ENCODE measurements at places on chromosomes 6 and 20.

GRCh38 chr20:3275064-3275935 is 36.3 kb upstream of the SLC4A11 start:
- DNase-seq, result no peak

- no peak for DNase-seq
Measured at GRCh38 chr6:162728706-162729105, 932 bp downstream of the PACRG start.

DNA sequence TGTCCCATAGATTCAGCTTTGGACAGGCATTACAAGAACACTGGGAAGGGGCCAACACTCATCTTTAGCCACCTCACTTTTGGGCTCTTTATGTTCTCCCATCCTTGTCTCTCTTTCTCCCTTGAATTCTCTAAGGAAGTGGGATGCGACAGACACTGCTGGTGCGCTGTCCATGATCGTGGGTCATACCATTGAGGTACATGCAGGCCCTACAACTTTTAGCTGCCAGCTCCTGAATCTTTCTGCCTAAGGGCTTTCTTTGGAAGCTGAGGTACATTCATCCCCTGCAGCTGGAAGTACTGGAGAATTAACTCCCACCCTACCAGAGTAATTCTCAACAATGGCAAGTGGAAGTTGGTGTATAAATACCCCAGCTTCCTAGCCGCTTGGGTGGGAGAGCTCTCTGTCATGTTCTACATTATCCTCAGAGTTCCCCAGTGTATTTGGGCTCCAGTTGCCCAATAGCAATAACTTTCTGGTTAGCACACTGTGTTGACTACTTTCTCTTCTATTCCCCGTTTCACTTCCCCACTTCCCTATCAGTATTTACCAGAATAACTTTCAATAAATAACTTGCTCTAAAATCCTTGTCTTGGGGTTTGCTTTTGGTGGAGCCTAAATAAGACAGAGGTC is 309.4 kb upstream of the RNF24 start:
- no peak for DNase-seq

DNA sequence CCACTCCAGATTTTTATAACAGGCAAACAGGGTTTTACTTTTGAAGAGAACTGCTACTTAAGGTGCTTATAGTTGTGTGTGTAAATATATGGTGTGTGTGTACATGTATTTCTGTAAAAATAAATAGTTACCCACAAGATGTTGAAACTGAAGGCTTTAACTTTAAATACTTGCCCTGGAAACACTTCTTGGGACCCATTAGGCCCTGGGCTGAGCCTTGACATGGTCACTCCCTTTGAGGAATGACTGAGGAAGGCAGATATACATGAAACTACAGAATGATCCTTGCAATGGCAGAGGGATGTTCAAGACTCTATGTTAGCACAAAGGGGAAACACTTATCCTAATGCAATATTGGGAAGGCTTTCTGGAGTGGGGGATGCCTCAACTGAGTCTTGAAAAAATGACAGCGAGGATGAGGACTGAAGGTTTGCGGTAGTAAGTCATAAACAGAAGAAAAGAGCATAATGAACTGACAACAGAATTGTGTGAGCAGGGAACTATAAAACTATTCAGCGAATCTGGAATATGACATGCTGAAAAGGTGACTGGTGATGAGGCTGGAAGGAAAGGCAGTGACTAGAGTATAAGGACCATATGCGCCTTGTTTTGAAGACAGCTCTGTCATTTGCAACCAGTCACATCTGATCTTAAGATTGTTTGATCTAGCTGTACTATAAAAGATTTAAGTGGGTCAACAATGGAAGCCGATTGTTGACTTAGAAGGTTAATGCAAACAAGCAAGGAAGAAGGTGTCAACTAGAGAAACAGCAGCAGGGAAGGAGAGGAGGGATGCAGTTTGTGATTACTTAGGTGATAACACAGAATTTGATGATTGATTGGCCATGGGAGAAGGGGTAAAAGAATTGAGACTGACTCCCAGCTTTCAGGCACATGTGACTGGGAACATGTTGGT is 64.4 kb upstream of the COL21A1 start:
- DNase-seq, result no peak

DNA sequence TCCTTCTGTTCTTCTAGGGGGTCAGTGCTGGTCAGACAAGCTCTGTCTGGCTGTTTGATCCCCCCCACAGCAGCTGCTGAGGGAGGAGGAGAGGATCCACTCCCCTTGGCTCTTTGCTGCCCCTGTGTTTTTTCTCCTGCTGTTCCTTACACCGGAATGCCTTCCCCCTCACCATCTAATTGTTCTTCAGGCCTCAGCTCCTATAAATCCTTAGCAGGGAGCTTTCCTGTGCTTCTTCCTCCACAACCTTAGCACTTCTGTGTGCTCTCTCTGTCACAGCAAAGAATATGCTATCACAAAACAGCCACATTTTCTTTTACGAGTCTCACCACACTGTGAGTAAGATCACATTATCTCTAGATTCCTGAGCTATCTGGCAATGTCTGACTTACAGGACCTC is 196.6 kb downstream of the OTOR start:
- no peak for DNase-seq

DNA sequence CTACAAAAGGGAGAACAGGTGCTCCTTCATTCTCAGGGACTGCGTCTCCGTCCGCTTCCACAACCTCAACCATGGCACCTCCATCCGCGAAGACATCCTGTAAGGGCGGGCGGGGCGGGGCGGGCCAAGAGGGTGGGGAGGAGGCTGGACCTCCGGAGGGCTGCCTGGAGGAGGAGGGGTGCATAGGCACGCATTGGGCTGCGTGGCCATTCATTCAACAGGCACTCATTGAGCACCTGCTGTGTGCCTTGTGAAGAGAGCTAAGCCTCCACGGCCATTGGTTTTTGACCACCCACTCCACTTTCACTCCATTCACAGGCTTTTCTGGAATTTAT is 435 bp downstream of the ZSWIM3 start:
- no peak for DNase-seq

DNA sequence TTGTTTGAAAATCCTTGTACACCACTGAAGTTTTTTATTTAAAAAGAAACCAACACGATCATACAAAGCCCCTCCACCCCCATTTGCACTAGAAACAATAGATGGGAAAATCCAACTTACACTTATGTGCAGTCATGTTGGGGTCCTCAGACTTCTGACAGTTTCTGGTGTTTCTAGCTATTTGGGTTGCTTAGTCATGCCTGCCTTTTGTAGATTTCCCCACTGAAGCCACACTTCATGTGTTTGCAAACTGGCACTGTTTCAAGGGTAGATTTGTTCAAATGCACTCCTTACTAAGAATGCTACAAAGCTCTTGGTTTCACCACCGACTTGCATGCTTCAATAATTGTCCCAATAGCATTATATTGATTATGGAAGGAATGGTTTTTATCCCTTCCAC is 1.5 kb downstream of the SH3BGRL2 start:
- DNase-seq, result no peak

GRCh38 chr6:29667158-29667557 is 10.3 kb downstream of the MOG start:
- DNase-seq, result no peak

GRCh38 chr6:63565058-63565726 is 7.1 kb upstream of the LOC128125822 start:
- no peak for DNase-seq

DNA sequence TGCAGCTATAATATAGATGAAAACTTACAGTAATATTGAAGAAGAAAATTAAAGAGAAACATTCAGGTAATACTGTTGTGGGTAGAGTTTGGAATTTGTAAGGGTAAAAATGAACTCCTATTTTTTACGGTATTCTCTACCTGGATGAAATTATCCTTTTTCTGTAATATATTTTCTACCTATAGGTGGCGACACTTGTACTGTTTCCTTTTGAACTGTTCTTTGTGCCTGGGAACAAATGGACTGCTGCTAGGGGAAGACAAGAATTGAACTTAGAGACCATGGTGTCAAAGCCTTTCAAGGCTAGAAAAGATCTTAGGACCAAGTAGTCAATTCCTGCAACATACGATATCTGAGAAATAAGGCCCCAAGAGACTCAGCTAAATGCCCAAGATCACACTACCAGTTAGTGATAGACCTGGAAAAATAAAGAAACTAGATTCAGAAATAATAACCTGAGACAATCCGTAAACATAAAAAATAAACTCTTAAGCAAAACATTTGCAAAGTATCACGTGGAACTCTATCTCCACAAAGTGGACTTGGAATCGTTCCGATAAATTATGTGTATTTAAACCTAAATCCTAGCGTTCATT is 383.8 kb downstream of the TFAP2A start:
- no peak for DNase-seq

DNA sequence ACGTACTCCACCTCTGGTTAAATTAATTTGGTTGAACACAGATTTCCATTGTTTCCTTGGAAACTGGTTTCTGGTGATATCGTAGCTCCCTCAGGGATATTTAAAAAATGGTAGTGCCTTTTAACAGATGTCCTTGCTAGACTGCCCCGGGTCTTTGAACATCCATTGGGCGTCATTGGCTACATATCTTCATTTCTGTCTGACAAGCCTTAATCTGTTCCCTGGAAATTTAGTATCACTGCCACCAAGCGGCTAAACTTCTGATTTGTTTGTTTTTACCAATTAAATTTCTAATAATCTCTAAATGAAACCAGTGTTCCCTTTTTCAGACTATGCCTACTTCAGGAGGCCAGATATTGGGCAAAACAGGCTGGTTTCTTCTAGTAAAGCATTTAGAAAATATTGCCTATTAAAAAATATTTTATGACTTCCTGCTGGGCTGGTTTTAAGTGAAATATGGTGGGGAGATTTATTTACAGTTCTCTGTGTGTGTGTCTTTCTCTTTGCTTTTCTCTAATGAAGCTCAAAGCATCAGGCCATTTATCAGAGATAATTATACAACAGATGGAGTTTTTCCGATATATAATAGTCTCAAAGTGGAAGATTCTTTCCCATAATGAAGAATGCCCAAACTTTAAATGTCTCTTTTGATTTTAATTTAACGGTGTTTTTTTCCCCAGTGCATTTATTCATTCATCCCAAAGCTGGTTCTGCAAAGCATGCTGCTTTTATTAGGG is 249.5 kb downstream of the ZFAND3 start:
- no peak for DNase-seq

DNA sequence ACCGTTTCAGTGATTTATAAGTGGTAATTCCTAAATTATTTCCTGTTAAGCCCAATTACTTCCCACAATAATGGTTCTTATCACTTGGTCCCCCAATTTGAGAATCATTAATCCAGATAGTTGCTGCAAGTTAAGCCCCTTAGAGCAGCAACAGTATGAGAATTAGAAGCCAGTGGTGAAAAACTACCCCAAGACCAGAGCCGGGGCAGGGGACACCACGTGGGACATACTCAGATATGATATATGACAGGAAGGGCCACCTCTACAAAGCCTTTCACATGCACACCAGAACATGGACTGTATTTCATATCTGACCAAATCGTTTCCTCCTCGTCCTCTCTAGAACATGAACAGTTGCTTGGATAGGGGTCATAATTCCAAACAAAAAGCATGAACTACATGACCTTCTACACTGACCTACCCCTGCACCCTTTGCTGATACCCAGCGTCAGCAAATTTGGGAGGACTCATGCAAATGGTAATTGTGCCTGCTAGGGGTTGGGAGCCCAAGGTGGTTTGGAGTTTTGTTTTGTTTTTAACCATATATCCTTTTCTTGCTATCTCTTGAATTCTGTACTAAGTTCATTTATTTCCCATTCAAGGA is 3.9 kb downstream of the JAG1 start:
- DNase-seq, result no peak

DNA sequence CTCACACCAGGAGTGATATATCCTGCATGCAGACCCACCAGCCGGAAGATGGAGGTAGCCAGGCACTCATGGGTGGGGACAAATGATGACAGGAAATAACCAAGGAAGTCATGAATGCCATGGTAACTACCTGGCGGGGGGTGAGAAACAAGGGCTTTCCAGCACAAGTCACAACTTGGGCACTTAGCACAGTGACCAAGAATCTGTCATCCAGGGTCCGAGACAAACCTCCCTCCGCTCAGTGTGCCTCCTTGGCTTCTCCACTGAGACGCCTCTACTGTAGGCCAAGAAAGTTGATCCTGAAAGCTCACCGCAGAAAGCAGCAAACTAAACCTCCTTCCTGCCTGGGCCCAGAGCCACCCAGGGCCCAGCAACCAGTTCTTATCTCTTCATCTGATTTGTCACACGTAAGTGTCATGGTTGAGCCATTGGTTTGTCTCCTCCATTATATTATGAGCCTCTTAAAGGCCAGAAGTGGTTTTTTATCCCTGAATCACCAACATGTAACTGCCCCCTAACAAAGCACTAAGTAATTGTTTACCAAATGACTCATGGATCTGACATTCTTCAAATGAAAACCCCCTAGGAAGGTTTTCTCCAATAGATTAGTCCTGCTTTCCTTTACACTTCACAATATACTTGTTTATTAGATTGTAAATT is 84.3 kb upstream of the TAB2 start:
- peak; percentile 39 for DNase-seq

GRCh38 chr20:57788936-57789613 is 79.3 kb upstream of the PMEPA1 start:
- DNase-seq, result no peak

DNA sequence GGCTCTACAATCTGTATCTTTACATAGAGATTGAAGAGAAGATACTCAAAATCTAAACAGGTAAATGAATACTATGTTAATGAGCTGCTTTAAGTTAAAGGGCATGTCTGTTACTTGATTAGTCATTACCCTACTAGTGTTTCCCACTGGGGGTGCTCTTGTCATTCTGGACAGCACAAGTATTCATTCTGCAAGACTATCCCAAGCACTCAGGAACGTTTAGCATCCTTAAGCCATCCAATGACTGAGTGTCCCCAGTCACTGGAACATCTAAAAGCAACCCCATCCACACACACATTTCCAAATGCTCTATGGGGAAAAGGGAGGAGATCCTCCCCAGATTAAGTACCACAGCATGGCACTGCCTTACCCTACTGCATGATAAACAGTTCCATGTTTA is 25.7 kb downstream of the EZR start:
- DNase-seq, result no peak

DNA sequence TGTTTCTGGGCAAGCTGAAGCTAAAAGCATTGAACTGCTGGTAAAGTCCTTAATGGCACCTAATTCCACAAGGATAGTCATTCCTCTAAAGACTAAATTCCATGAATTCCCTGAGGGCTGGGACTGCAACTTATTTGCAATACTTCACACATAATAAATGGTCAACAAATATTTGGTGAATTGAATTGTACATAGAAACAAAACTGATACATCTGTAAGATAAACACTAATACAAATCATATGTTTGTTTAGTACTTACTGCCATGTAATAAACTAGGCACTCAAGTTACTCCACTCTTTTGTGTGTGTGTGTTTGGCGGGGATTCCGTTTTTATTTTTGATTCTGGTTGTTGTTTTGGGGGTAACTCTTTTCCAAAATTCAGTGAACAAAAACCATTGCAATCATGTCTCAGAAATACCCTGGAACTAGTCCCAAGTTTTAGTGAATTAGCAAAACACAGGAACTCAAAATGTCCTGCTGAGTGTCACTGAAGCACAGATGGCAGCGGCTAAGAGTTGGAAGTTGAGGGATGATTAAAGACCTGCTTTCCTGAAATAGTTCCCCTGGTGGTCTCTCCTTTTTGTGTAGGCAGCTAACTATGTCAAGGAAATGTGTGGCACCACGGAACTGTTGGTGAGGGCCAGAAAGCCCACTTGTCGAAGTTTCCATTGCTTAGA is 74.8 kb upstream of the SNRPB2 start:
- DNase-seq, result no peak

All from activated CD4-positive, alpha-beta T cell treated with anti-CD3 and anti-CD28 coated beads, Interleukin-2, amount 50 U/mL, for 24 hours (primary cell).